ENCODE measurements at places on chromosomes 7 and 10. TPM values are rescaled to one million over a fixed set of nuclear protein-coding genes. Genes with fewer than 3 reads are reported as not detected.
A peak's percentile ranks its signal among the peaks of the same experiment; 100 is the strongest.

Gene LRIT1
- not detected for polyA plus RNA-seq

DNA sequence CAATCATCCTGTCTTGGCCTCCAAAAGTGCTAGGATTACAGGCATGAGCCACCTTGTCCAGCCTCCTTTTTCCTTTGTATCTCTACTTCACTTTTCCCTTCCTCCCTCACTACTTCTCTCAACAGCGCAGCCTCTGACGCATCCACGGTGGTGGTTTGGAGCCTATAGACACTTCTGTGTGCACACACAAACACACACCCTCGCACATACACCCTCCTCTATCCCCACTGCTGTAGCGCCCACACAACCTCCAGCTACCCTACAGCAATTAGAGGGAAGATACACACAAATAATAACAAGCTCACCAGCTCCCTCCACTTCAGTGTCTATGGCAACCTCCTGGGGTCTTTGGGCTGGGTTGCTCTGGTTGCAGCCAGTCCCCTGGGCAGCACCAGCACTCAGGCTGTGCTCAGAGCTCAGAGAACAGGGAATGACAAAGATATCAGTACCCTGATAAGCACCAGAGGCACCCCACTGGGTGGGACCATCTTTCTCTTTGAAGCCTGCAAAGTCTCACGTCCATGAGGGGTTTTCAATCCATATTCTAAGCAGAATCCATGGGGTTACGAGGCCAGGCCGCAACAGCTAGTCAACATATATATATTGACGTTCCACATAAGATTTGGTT, 3.3 kb upstream of the CAMK2G start:
- DNase-seq: no peak

- DNase-seq: peak; percentile 60
Measured at GRCh38 chr7:74455291-74455804, 1.6 kb downstream of the GTF2IRD1 start.

Gene SLC18A2
- polyA plus RNA-seq: 0.07 TPM

DNA sequence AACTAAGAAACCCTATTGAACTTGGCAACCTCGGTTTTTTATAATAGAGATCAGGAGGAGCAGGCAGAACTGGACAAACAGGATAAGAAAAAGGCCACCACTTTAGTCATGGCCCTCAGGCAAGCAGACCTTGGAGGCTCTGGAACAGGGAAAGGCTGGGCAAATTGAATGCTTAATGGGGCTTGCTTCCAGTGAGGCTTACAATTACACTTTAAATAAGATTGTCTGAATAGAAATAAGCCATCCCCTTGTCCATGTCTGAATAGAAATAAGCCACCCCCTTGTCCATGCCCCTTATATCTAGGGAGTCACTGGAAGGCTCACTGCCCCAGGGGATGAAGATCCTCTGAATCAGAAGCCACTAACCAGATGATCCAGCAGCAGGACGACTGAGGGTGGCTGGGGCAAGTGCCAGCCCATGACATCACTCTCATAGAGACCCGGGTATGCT, 40.6 kb downstream of the AKR1B15 start:
- no peak for DNase-seq

DNA sequence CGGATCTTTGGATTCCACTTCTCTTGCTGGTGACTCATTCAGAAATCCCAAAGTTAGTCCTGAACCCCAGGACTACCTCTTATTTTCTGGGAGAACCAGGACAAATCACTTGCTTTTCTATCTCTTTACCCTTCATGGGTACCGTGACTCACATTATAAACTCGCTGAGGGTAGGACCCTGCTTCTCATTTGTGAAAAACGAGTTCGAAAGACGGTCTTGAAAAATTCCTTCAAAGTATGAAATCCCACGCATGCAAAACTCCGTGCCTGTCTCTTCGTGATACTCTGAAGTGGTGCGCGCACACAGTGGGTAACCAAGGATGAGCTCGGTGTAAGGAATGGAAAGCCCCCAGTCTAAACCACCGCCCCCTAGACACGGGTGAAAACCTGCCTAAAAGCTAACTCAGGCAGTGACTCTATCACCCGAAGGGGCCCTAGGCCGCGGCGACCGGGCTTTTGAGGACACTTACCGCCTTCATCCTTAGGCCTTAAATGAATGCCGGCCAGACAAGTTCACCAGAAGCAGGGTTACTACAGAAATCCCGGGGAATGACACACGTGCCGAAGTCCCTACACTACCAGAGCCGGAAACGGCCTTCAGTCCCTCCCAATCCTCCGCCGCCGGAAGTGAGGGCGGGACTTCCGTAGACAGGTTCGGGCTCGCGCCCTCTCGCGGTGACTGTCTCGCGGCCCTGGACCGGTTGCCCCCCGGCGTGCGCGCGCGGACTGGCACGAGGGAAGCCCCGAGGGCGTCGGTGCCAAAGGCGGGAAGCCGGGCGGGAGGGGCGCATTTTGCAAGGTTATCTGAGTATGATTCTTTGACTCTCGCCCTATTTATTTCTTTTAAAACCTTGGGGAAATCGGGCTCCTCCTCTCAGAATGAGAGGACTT, at the start of gene NOC3L:
TSS of gene NOC3L (minus strand) at position 580 of the 891 bp plus-strand sequence. CDS start at position 479, 101 bp downstream.
- peak; percentile 96 for DNase-seq

GRCh38 chr10:113019096-113019495, 69.0 kb downstream of the TCF7L2 start:
- no peak for DNase-seq

DNA sequence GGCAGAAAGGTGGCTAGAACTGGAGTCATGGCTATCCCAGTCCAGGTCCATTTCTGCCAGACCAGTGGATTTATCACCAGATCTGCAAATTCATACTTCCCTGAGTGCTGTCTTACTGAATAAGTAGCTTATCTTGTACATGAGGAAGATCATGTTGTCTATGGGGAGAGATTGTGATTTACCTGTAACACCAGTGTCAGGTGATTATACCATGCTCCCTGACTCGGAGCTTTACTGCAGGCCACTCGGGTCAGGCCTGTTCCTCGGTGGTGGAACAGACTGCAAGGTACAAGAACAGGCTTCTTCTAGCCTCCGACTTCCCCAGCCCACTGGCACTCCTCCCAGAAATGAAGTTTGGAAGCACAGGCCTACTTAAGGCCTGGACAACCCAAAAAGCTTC, 42.6 kb upstream of the DLG5 start:
- DNase-seq: no peak

- DNase-seq: peak; percentile 67
Measured at GRCh38 chr10:103053659-103054581, 135.8 kb downstream of the CNNM2 start.

GRCh38 chr10:98404571-98405359, 10.2 kb downstream of the PYROXD2 start:
- DNase-seq: no peak

GRCh38 chr7:155280446-155281397, 17.0 kb upstream of the INSIG1 start:
- DNase-seq: no peak

GRCh38 chr7:117493460-117493859, 13.6 kb downstream of the CFTR start:
- no peak for DNase-seq

Gene CNNM1
- polyA plus RNA-seq: 0.01 TPM
